ENCODE measurements at places on chromosomes 5 and 9.

DNA sequence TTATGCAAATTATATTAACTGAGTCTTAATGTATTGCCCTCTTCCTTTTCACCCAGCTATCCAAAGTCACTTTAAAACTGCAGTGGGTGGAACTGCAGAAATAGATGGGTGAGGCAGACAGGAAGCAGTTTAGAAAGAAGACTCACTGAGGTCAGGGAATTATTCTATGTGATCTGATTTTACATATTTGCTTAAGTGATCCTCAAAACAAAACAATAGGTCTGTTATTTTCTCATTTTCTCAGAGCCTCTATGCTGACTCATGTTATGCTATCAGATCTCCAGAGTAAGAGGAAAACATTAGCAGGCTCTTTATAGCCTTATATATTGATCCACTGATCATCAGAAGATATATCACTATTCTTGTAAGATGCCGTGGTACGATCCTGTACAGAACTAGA is 63.5 kb downstream of the MRPS27 start:
- DNase-seq, result no peak

DNA sequence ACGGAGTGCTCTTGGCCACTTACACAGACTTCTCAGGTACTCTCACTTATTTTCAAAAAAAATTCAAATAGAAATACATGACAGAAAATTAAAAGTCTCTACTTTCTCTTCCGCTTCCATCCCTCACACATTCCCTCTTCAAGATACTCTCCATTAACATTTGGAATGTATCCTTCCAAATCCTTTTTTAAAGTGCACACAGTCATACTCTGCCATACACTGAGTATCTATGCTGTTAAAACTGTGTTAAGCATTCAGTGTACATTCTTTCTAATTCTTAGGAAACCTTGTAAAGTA is 15.5 kb downstream of the GOLPH3 start:
- no peak for DNase-seq

DNA sequence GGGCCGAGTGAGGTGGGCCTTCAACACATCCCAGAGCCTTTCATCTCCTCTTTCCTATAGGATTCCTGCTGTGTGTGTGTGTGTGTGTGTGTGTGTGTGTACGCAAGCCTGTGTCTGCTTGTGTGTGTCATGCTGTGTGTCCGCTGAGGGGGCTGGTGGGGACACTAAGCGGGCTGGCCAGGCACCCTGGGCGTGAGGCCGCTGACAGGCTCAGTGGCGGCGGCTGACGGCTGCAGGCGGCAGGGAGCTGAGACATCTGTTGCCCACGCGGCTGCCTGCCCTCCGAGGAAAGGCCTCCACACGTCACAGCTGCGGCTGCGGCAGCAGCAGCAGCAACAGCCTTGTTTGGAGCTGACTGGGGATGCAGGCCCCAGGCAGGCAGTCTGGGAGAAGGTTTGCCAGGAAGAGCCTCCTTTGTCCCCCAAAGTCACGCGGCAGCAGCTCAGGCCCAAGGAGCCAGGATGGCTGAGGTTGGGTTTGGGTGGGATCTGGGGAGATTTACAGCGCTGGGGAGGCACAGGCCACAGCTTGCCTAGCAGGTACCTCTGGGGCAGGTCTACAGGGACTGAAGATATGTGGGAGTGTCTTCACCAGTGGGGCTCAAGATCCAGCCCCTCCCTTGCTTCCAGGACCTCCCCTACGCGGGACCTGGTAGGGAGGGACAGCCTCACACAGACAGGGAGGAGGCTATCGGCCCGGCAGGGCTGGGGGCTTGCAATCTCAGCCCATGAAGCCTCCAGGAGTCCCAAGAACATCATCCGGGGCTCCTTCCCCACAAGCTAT is 1.8 kb downstream of the PDLIM4 start:
- DNase-seq, result no peak

DNA sequence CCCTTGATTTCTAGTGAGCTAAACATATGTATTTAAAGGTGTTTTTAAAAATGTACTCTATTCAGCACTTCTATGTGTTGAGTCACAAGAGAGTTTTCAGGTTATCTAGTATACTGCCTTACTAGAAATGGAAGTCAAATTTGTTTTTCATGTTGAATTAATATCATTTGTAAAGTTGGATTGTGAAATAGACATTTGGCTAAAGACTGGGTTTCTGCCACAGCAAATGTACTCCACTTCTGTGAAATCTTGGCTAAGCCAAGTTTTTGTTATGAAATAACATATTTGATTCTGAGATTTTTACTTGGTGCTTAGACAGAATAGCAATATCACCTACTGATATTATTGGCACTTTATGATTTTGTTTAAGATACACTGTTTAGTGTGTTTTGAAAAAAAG is 106.0 kb downstream of the CWC27 start:
- DNase-seq, result no peak

DNA sequence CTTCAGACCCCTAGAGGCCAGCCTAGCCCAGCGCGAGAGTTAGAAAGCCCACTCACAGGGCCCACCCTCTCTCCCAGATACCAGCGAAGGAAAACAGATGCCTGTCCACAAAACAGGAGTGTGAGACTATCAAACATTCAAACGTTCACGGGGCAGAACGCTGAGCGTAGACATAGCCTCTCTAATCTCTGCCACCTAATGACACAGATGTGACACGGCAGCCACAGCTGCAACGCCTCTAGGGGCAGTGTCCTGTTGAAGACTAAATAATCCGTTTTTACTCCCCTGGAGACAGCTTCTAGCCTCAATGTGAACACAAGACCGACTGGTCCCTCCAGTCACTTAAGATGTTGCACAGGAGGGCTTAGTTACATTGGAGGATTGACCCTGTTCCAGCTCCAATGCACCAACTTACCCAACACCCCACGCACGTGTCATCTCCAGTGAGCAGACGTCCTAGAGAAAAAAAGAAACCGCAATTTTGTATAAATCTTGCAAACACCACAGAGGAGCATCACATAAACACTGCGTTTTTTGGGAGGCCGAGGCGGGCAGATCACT is 14.3 kb downstream of the DIPK1B start:
- peak; percentile 54 for DNase-seq

DNA sequence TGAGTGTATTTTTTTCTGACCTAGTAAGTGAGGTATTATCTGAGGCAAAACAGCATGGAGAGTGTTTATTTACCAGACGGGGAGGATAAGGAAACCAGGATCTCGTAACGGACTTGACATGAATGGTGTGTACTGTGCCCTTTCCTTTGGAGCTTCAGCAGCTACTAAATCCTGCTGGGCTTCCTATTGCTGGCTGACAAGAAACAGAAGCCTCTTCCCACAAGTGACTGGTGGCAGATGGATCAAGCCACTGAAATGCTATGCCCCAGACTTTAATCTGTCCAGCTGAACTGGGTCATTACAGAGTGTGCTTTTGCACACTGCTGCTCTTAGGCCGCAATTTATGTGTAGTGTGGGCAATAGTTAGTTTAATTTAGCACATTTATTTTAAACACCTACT is 162.7 kb upstream of the MRPS30 start:
- no peak for DNase-seq

GRCh38 chr5:2282034-2282690 is 399.4 kb upstream of the IRX4 start:
- no peak for DNase-seq

- peak; percentile 83 for DNase-seq
These were observed 34.6 kb upstream of the WDR38 start for GRCh38 chr9:124818431-124819281.

Measured in body of pancreas (tissue), 4 donors.